ENCODE measurements at places on chromosomes 1 and 21.

GRCh38 chr1:208219659-208220282 lies 24.4 kb downstream of the PLXNA2 start:
- DNase-seq, result no peak

DNA sequence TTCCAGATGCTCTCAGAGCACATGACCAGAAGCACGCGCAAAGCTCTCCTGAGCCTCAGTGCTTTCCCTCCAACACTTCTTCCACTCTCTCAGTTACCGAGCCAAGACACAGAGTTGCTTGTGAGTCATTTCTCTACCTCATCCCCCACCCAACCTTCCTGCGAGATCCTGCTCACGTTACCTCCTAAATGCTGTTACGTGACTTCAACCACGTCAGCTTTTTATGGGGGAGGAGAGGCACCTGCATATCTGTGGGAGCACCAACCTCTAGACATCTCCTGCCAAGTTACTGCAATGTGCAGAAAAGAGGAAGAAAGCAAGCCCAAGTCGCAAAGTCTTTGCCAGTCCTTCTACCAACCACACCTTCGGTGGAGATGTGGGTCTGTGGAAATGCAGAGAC lies 27.2 kb upstream of the ERG start:
- DNase-seq, result no peak

GRCh38 chr1:78236716-78237115 lies 190.9 kb downstream of the GIPC2 start:
- no peak for DNase-seq

- DNase-seq, result no peak
These were observed 24.7 kb upstream of the CNN3 start for GRCh38 chr1:94951509-94952208.

DNA sequence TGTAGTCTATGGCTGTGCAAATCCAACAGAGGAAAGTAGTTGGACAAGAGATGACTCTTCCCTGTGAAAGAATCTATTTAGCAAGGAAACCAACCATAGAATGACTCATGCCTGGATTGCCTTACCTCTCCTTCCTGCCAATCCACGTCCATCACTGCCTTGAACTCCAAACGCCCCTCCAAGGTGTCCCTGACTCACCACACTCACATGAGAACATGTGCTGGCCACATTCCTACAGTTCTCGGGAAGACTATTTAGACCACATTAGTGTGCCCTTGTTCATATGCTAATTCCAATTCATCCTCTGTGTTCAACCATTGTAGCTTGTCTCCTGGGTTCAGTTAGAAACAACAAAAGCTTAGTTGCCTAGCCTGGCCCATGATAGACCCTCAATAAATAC lies 157.3 kb downstream of the SLC30A10 start:
- DNase-seq, result no peak

GRCh38 chr1:105005594-105006195 lies 1256.0 kb downstream of the AMY1C start:
- DNase-seq, result no peak

- no peak for DNase-seq
These were observed 163.2 kb upstream of the NBPF11 start for GRCh38 chr1:148315071-148315811.

- DNase-seq, result no peak
These were observed 26.8 kb downstream of the HSF2BP start for GRCh38 chr21:43632373-43632905.

- no peak for DNase-seq
These were observed 17.4 kb upstream of the GPR153 start for GRCh38 chr1:6278263-6278662.

DNA sequence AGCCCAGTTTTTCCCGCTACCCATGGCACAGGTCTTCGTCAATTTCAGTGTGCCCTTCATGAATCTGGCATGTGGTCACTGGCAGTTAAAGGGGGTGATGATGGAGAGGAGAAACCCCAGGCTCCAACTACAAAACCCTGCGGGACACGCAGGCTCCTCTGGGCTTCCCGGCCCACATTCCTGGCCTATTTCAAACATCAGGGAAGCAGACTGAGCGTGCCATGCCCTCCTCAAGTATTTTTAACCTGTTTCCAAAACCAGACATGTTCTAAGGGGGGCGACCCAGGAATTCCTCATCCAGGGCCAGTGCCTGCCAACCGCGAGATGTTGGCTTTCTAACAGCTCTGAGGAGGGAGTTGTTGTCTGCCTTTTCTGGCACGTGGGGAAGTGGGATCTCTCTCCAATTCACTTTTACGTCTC lies 85.1 kb downstream of the CAPZB start:
- no peak for DNase-seq

- DNase-seq, result no peak
These were observed 119.8 kb downstream of the SIK1 start for GRCh38 chr21:43306911-43307676.

- DNase-seq, result no peak
These were observed 8.6 kb downstream of the IL22RA1 start for GRCh38 chr1:24134376-24134775.

- no peak for DNase-seq
These were observed 45.7 kb upstream of the PAXBP1 start for GRCh38 chr21:32817208-32817607.

- no peak for DNase-seq
These were observed 881 bp downstream of the USP25 start for GRCh38 chr21:15730484-15731242.

GRCh38 chr1:167057241-167057688 lies 32.9 kb downstream of the GPA33 start:
- no peak for DNase-seq

GRCh38 chr1:4978660-4979390 lies 324.4 kb downstream of the AJAP1 start:
- DNase-seq, result no peak

GRCh38 chr1:65605621-65606020 lies 185.2 kb downstream of the LEPR start:
- DNase-seq, result no peak

GRCh38 chr1:64765826-64766225 lies 21.0 kb downstream of the RAVER2 start:
- no peak for DNase-seq

GRCh38 chr1:162016631-162017030 lies 7.0 kb downstream of the OLFML2B start:
- DNase-seq, result no peak

DNA sequence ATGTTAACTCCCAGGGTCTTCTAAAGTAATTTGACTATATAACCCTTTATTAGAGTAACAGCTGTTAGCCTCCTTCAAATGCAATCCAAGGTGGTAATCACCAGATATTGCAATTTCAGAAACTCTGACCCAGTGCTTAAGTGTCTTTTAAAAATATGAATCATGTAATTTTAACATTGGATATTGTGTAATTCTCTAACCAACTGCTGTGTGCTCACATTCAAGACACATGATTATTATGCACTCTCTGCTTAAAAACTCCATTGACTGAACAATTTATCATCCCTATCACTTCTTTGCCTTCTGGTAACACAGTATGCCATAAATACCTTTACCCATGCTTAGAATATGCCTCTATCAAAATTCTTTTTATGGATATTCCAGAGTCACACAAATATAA lies 537.4 kb upstream of the RGS18 start:
- no peak for DNase-seq

- DNase-seq, result no peak
These were observed 55.4 kb upstream of the CCDC190 start for GRCh38 chr1:162916407-162916806.

Measured in stimulated activated CD4-positive, alpha-beta T cell treated with anti-CD3 and anti-CD28 coated beads, Interleukin-1b, Interleukin-23, amount 100 ng/mL, for 1 hour (primary cell).